ENCODE measurements at places on chromosomes 6 and 20. TPM values are rescaled to one million over a fixed set of nuclear protein-coding genes. Genes with fewer than 3 reads are reported as not detected.

Gene MAP1LC3A
- 94.8 TPM for total RNA-seq

Gene SUMO4
- total RNA-seq: 0.16 TPM

Gene PRICKLE4
- not detected for total RNA-seq

Gene PSORS1C2
- not detected for total RNA-seq

Gene KIF3B
- 17.0 TPM for total RNA-seq

Gene SIM1
- not detected for total RNA-seq

Gene HLA-DRA
- not detected for total RNA-seq

Gene FAM209B
- not detected for total RNA-seq

Gene RGS17
- total RNA-seq: 4.0 TPM
